Esophagus muscularis mucosa (tissue), 4 donors: ENCODE measurements at places on chromosomes 6 and 20.

DNA sequence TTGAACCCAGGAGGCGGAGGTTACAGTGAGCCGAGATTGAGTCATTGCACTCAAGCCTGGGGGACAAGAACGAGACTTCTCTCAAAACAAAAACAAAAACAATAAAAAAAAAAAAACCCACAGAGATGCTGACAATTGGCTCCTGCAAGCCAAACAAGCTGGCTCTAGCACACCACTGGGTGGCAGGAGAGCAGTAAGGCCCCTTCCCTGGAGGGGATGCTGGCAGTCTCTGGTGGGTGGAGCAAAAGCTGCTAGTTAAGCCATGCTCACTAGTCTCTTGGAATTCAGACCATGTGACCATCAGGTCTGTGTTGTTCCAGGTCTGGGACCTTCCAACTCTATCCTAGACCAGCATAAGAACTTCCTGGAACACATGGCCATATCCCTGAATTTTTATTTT lies 18.9 kb upstream of the DSN1 start:
- no peak for DNase-seq

DNA sequence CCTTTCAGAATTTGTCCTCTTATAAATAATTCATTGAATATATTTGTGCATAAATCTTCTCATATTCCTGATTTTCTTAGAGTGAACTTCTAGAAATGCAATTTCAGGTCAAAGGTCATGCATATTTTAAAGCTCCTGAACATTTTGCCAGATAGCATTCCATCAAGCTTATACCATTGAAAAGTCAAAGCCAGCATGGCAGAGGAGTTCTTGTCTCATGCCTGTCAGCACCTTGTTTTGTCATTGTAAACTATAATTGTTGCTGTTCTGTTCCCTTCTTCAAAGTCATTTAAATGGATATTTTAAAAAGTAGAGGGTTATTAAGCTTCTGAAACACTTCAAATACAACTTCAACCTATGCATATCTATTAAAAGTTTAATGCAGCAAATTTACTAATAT lies 170.6 kb downstream of the EYA4 start:
- DNase-seq: no peak

- DNase-seq: no peak
Measured at GRCh38 chr6:138958595-138958994, 29.5 kb downstream of the REPS1 start.

GRCh38 chr6:147855803-147856482 lies 347.5 kb downstream of the SAMD5 start:
- DNase-seq: no peak

DNA sequence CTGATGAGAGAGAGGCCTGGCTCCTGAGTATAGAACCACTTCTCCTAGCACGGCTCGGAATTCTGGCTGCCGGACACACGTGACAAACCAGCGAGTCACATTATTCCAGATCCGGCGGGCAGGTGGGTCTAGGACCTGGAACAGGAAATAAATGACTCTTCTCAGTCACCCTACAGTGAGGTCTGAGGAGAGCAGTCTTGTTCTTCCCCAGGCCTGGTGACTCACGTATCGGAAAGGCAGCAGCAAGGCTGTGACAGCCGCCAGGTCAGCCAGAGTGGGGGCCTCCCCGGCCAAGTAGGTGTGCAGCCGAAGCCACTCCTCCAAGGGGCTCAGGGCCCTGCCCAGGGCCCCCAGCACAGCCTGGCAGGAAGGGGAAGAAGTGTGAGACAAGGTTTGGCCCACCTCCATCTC lies 2.8 kb downstream of the VARS1 start:
- no peak for DNase-seq

- DNase-seq: peak; percentile 31
Measured at GRCh38 chr20:53942973-53943372, 127.4 kb downstream of the BCAS1 start.

DNA sequence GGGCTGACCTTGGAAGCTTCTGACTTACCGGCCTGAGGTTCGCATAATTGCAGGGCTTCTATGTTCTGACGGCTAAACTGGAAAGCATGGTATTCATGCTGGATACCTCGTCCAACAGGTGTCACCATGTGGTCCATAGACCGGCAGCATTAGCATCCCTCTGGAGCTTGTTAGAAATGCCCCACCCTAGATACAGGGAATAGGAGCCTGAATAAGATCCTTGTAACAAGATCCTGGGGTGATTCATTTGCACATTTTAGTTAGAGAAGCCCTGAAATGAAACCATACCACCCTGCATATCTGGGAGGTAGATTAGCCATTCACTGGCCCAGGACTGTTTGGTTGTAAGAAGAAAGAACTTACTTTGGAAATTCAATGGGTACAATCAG lies 77.7 kb downstream of the TMEM170B start:
- DNase-seq: no peak

- no peak for DNase-seq
Measured at GRCh38 chr6:149974825-149975224, 11.1 kb downstream of the ULBP1 start.

GRCh38 chr6:148972481-148972880 lies 225.7 kb downstream of the UST start:
- peak; percentile 72 for DNase-seq

DNA sequence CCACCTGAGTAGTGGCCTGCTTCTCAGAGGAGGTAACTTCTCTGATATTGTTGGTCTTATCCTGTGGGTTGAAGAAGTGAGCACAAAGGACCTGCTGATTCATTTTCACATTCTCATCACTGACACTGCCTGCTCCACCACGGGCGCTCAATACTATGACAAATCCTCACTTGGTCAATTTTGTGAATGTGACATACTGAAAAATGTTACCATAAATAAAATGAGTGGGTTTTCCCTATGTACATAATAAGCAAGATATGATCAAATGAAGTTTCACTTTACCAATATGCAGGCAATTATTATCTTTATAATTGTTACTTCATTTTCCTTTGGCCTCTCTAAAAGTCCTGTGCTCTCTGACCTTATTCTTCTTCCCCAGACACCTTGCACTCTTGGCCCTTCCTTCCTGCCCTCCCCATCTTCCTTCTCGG lies 71.5 kb upstream of the RIPOR2 start:
- DNase-seq: no peak

- no peak for DNase-seq
Measured at GRCh38 chr6:119334535-119335264, 14.9 kb downstream of the MAN1A1 start.

GRCh38 chr20:62804627-62805154 lies at the start of gene OGFR:
TSS of gene OGFR (plus strand) at chr20:62804835. CDS start at chr20:62804860, 25 bp downstream.
- no peak for DNase-seq

GRCh38 chr6:70412252-70413113 lies 825 bp upstream of the FAM135A start:
- no peak for DNase-seq

GRCh38 chr6:116192786-116193185 lies 61.1 kb downstream of the TSPYL4 start:
- DNase-seq: no peak

DNA sequence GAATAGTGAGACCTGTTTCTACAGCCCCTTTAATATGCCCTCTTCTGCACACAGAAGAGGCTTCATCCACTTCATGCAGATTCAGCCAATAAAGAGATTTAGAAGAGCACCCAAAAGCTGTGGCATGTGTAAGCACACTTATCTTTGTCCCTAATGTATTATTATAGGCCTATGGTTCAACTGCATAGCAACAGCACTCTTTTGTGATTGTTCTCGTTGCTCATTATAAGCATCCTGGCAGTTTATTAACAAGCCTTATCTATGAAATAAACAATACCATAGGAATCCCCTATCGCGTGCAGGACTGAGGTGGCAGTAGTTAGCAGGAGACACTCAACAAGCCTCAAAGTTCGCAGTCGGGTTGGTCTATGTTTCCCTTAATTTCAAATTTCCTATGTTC lies 138.5 kb upstream of the BEND6 start:
- no peak for DNase-seq

DNA sequence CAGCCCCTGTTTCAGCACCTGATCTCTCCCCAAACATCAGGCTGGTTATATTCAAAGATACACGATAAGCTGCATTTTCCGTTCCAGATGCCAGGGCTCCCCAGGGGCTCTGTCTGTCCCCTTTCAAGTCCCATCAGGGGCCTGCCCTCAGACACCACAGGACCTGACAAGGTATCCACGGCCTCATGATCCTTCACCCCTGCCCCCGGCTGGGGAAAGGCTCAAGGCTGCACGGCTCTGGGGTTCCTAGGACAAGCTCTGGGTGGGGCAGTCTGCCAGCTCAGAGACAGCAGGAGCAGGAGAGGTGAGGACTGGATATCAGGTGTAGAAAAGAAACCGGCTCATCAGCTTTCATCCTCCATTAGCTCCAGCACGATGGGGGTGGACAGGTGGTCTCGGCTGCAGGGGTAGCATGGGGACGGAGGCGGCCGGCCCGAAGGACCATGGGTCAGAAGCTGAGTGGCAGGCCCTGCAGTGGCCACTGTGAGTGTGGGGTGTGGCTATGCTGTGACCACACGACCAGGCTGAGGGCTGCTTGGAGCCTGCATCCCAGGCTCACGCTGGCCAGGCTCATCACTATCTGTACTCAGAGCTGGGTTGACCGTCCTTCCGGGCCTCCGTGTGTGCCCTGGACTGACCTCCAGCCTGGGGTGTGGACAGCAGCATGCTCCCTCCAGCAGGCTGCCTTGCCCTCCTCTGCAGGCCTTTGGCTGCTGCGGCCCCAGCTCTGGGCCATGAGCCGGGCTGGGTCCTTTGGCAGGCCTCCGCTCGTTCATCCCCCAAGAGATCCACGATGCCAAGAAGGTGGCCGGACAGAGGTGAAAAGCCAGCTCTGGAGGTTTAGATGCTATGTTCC lies 386.2 kb downstream of the THBS2 start:
- DNase-seq: no peak

GRCh38 chr6:163183806-163184205 lies 230.7 kb upstream of the QKI start:
- no peak for DNase-seq

DNA sequence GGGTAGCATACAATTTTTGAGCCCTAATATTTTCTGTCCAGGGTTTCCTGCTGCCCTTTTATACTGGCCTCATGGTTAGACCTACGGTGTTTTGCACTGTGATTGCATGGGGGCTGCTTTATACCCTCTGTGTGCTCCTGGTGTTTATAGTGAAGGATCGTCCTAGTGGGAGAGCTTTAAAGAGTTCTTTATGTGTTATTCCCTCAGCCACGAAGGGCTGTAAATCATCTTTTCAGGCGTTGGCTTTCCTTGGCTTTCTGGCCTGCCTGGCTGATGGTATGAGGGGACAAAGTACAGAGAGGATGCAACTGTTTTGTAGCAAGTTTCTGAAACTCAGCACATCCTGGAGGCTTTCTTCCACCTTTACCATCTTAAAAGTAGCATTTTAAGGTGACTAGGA lies 464.3 kb downstream of the EPM2A start:
- no peak for DNase-seq

GRCh38 chr6:81736428-81736827 lies 16.1 kb downstream of the TENT5A start:
- no peak for DNase-seq

GRCh38 chr6:162674452-162674851 lies 53.1 kb downstream of the PRKN start:
- DNase-seq: no peak

- DNase-seq: no peak
Measured at GRCh38 chr6:116090251-116090650, 10.4 kb upstream of the NT5DC1 start.

DNA sequence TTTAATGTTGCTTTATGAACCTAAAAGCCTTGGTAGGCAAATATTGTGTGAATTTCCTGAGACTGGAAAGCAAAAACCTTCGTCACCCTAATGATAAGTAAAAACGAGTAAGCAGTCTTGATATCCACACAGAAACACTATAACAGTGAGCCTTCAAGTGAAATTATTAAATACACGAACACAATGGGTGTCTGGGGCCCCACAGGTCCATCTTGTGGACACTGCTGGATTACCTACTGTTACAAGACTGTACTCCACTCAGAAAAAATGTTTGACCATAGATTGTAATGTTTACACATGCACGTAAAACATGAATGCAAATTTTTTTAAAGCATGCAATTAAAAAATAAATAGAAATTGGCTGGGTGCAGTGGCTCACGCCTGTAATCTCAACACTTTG lies 466.9 kb downstream of the CD83 start:
- no peak for DNase-seq

- DNase-seq: no peak
Measured at GRCh38 chr6:81465859-81466258, 286.6 kb downstream of the TENT5A start.

- no peak for DNase-seq
Measured at GRCh38 chr6:129215916-129216520, 333.1 kb downstream of the LAMA2 start.

GRCh38 chr6:114058435-114058834 lies 87.5 kb upstream of the HDAC2 start:
- no peak for DNase-seq

DNA sequence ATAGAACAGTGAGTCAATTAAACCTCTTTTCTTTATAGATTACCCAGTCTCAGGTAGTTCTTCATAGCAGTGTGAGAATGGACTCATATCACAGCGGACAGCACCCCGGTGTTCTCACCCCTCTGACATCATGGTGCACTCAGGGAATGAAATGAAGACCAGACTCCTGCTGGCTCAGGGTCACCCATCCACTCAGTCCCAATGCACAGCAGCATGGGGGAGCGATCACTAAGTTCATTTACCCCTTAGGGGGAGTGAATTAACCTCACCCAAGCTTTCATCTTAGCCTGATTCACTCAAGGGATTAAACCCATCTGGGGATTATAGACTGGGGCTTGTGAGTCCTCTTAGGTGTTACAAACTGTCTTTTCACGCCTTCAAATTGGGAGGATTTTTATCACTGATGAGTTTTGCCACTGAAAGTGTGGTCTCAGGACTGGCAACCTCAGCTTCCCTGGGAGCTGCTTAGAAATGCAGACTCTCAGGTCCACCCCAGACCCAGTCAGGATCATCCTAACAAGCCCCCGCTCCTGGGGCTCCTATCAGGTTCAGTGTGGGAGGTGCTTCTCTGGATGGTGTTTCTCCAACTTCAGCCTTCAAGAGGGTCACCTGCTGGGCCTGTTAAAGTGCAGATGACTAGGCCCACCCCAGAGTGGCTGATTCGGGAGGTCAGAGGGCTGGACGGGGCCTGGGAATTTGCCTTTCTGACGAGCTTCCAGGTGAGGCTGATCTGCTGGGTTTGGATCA lies 44.3 kb upstream of the FRMD1 start:
- DNase-seq: peak; percentile 89

DNA sequence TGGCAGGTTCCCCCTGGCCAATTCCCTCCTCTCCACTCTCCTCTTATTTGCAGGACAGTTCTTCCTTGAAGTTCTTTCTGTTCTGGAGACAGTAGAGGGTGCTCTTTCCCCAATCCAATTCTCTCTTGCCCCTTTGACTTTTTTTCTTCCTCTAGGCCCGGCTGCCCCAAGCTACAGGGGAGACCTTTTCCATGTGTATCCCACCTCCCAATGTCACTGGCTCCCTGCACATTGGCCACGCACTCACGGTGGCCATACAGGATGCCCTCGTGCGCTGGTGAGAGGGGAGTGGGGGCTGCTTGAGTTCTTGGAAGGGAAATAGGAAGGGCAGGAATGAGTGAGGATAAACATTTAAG lies 1.5 kb downstream of the VARS2 start:
- DNase-seq: no peak
